Activated CD4-positive, alpha-beta T cell treated with anti-CD3 and anti-CD28 coated beads, Interleukin-2, amount 10 ng/mL, durations not matched to agents 7 days and 5 days (primary cell): ENCODE measurements at places on chromosomes 2 and 18.

DNA sequence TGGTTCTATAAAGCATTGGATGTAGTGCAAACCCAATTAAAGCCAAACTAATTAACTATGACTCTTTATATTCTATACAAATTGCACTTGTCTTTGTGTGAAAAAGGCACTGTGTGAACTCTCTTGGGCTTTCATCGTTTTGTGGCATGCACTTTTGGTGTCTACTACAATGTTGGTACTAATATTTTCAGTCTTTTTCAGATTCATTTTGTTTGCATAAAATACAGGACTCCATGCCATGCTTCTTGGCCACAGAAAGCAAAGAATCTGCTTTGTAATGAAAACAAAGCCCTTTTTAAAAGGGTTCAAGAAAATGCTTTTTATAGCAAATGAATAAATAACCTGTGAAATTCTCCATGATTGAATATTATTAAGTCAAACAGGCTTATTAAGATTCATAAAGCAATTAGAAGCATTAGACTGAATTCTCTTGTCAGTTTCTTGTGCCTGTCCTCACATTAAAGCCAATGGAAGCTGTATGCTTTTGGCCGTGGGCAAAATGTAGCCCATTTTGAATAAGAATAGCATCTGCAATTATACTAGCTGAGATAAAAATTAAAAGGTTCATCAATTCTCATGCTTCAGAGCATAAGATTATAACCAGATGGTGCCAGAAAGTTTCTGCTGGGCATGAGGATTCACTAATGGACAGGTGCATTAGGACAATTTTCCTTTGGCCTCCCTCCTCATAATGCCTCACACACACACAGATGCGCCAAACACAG lies 1665.2 kb downstream of the SUCLG1 start:
- H3K27ac ChIP-seq = no peak overlapping the region
- no peak overlapping the region for H3K4me3 ChIP-seq
- no peak for DNase-seq
- no peaks in the 10 kb centered on the region for H3K36me3 ChIP-seq

DNA sequence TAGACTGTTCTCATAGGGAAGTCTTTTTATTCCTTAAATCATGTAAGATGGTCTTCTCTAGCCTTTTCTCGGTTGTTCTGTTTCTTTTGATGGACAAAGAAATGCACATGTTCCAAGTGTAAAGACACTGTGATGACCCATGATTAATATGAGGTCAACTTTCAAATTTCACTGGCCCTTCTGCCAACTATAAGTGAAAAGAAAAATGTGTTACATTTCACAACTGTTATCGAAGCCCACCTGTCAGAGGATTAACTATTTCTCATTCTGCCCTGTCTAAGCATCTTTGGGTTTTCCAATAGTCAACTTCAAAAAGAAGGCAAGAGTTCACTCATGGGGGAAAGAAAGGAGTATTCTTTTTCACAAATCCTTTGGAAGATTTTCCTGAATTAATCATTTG lies 3.3 kb downstream of the RDH14 start:
- H3K4me1 ChIP-seq = peaks cover 39% of the 10 kb centered on the region
- DNase-seq = no peak
- no peak overlapping the region for H3K4me3 ChIP-seq
- H3K27ac ChIP-seq = no peak overlapping the region
- peaks cover 47% of the 10 kb centered on the region for H3K36me3 ChIP-seq

DNA sequence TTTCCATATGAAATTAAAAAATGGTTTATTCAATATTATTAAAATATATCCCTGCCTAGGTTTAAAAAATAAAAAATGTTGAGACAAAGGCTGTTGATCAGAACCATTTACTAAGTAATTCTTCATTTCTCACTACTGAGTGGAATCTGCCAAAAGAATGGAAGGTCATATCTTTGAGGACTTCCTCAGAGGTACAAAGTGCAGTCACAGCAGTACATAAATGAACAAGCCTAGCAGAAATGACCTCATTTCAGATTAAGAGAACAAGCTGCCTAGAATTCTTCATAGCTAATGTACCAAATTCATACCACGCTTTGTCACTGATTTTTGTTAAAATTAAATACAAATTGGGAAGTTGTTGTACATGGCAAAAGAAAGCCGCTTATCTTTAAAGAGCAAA lies 318.9 kb upstream of the TFPI start:
- H3K36me3 ChIP-seq = no peaks in the 10 kb centered on the region
- no peaks in the 10 kb centered on the region for H3K27me3 ChIP-seq

- H3K27me3 ChIP-seq = no peaks in the 10 kb centered on the region
- H3K4me3 ChIP-seq = no peak overlapping the region
- peaks cover 21% of the 10 kb centered on the region for H3K36me3 ChIP-seq
- no peak overlapping the region for H3K27ac ChIP-seq
Observed at GRCh38 chr2:96551605-96552314, 15.2 kb downstream of the ARID5A start.

DNA sequence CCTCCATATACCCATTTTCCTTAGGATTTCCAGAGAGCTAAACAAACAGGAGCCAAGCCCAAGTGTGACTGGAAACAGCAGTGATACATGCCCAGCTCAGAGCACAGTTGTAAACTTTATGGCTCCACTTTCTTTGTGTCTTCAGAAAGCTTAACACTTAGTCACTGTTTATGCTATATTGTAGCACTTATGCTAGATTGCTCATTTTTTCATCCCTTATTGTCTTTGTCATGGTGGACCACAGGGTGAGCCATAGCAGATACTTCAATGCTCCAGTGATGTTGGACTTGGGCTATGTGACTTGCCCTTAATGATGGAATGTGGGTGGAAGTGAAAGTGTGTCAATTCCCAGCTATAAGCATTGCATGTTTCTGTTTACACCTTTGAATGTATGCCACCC lies 401.6 kb downstream of the METTL4 start:
- H3K4me3 ChIP-seq = no peak overlapping the region
- H3K36me3 ChIP-seq = no peaks in the 10 kb centered on the region
- no peak for DNase-seq
- H3K4me1 ChIP-seq = no peaks in the 10 kb centered on the region
- peaks cover 3% of the 10 kb centered on the region for H3K27me3 ChIP-seq

DNA sequence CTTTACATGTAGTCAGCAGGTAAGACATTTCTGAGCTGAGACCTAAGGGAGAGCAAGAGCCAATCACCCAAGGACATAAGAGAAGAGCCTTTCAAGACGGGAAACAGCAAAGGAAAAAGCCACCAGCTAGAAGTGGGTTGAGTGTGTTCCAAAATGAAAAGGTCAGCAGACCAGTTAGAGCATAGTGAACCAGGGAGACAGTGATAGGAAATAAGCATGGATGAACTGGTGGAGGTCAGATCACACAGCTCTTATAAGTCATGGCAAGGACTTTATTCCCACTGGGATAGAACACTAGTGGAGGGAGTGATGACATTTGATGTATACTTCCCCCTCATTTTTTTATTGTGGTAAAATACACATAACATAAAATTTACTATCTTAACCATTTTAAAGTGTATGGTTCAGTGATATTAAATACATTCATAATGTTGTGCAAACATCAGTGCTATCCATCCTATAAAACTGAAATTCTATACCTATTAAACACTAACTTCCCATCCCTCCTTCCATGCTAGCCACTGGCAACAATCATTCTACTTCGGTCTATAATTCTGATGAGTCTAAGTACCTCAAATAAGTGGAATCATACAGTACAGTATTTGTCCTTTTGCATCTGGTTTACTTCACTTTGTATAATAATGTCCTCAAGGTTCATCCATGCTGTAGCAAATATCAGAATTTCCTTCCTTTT lies 155.8 kb upstream of the WDSUB1 start:
- H3K4me3 ChIP-seq = no peak overlapping the region
- peaks cover 15% of the 10 kb centered on the region for H3K4me1 ChIP-seq
- H3K36me3 ChIP-seq = peaks cover 13% of the 10 kb centered on the region
- H3K27ac ChIP-seq = no peak overlapping the region
- no peak for DNase-seq

DNA sequence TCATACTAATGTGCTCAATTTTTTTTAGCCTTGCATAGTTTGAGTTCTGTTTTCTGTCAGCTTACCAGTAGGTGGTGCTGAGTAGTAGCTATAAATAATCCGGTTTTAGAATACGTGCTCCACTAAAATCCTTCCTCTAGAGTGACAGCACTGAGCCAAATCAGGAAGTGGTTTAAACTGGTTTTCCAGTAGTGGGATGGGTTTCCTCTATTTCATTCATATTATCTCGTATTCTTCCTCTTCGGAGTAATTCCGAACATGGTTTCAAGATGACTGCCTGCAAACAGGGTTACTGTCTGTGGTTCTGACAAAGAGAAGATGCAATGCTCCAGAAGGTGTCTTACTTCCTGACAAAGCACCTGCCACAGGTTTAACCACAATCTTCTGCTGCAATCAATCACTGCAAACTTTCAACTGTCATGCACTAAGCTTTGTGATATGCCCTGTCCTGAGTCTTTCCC lies 496.9 kb upstream of the VRK2 start:
- DNase-seq = no peak
- no peak overlapping the region for H3K27ac ChIP-seq
- no peaks in the 10 kb centered on the region for H3K36me3 ChIP-seq
- H3K27me3 ChIP-seq = no peaks in the 10 kb centered on the region
- H3K4me3 ChIP-seq = no peak overlapping the region
- H3K4me1 ChIP-seq = peaks cover 11% of the 10 kb centered on the region

GRCh38 chr18:28175150-28175929 lies 1.6 kb downstream of the CDH2 start:
- H3K27me3 ChIP-seq = peaks cover 42% of the 10 kb centered on the region
- peaks cover 3% of the 10 kb centered on the region for H3K36me3 ChIP-seq
- no peak for DNase-seq
- peak overlapping the region; percentile 25 for H3K27ac ChIP-seq
- peaks cover 16% of the 10 kb centered on the region for H3K4me1 ChIP-seq

- peak overlapping the region; percentile 99 for H3K4me3 ChIP-seq
- H3K27ac ChIP-seq = peak overlapping the region; percentile 97
- peaks cover 47% of the 10 kb centered on the region for H3K4me1 ChIP-seq
- no peaks in the 10 kb centered on the region for H3K27me3 ChIP-seq
- DNase-seq = no peak
Observed at GRCh38 chr18:35343488-35343935, 708 bp downstream of the ZNF24 start.

- H3K4me3 ChIP-seq = no peak overlapping the region
- DNase-seq = no peak
- H3K36me3 ChIP-seq = no peaks in the 10 kb centered on the region
- H3K27me3 ChIP-seq = no peaks in the 10 kb centered on the region
- H3K4me1 ChIP-seq = no peaks in the 10 kb centered on the region
- H3K27ac ChIP-seq = no peak overlapping the region
Observed at GRCh38 chr2:191234376-191234775, 10.8 kb upstream of the MYO1B start.

DNA sequence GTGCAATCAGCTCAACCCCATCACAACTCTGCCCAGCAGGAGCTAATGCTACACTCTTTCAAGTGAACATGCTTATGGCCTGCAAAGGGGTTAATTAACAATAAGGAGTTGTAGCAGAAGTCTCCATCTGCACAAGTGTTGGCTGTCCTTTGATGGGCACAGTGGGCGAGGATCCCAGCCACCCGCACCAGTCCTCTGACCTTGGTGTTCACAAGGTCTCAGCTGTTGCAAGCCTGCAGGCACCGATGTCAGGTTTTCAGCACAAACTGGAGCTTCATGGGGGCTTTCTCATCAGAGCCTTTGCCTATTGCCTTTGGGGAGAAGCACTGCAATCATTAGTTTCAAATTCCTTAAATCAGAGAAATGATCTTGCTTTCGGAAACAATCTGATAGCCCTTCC lies 60.9 kb upstream of the TMEM178A start:
- H3K4me1 ChIP-seq = no peaks in the 10 kb centered on the region
- H3K27me3 ChIP-seq = peaks cover 3% of the 10 kb centered on the region
- DNase-seq = no peak
- no peak overlapping the region for H3K4me3 ChIP-seq

DNA sequence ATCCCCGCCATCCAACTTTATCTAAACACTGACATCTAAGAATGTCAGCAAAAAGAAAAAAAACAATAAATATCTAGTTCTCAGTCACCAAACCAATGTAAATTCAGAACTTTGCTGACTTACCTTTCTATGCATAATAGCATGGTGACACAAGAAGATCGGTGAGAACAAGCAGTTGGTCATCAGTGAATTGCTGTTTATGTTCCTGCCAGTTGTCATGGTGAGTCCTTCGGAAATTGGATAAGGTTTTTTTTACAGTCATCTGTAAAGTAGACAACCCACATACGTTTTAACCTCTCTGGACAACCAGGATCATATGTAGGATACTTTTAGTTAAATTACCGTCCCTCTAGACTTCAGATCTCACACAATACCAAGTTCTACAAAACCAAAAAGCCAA lies 6.2 kb upstream of the GPR75 start:
- H3K4me3 ChIP-seq = no peak overlapping the region
- H3K27me3 ChIP-seq = no peaks in the 10 kb centered on the region
- H3K4me1 ChIP-seq = peaks cover 2% of the 10 kb centered on the region

DNA sequence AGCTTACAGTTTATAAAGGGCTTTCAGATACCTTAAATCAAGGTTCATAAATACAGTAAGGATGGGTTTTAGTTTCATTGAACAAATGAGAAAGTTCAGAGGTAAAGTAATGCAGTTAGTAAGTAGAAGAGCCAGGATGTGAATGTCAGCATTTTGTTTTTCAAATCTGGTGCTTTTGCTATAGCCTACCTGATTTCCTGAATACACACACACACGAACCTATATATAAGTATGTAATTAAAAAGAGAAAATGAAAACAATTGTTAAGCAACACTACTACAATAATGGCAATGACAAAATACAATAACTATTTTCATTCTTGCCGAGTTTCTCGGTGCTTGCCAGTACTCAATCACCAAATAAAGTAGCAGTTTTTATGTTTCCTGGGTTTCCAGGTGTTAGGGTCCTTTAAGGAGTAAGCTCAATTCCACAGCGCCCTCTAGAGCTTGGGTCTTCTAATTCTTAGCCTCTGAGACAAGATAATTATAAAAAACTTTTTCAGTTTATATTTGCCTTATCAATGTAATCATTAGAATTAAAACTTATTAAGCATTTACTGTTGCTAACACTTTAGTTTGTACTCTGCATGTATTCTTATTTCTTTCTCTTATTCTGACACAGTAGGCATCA lies 512.9 kb upstream of the ACVR2A start:
- H3K36me3 ChIP-seq = no peaks in the 10 kb centered on the region
- peak; percentile 62 for DNase-seq
- peaks cover 32% of the 10 kb centered on the region for H3K4me1 ChIP-seq
- no peak overlapping the region for H3K4me3 ChIP-seq
- H3K27ac ChIP-seq = no peak overlapping the region

DNA sequence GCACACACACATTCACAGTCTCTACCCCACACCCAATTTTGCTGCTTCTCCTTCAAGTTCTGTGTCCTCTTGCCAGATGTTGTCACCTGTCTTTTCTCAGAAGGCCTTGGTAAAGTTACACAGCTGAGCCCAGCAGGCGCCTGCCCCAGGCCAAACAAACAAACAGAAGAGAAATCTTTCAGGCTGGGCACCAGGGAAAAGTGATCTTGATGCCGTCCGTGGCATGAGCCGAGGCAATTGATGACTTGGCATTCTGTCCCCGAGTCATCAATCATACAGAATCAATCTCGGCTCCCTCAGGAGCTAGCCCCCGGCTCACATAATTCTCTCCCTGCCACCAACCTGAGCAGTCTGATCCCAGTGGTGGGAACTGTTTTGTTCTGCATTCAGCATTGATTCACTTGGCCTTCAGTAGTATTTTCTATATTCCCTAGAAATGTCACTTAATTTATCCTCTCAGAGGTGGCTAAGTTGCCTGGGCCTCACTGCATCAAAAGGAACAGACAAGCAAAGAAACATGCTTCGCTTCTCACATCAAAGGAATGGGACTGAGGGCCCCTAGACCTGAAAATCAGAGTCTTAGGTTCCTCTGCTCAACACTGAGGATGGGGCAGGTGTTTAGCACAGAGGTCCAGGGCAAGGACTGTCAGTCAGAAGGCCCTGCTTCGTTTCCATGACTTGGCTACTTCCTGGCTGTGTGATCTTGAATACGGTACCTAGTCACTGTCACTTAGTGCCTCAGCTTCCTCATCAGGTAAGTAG lies 278.8 kb upstream of the CELF4 start:
- no peak overlapping the region for H3K27ac ChIP-seq
- no peak overlapping the region for H3K4me3 ChIP-seq
- no peaks in the 10 kb centered on the region for H3K4me1 ChIP-seq
- DNase-seq = no peak
